ENCODE measurements at places on chromosomes 7 and 10. TPM values are rescaled to one million over a fixed set of nuclear protein-coding genes. Genes with fewer than 3 reads are reported as not detected.

RBM20 gene
- polyA plus RNA-seq, result 12.1 TPM

SPOCK2 gene
- polyA plus RNA-seq, result 4.2 TPM

KCTD7 gene
- not detected for polyA plus RNA-seq

NEBL gene
- 1.2 TPM for polyA plus RNA-seq

ACTR3C gene
- polyA plus RNA-seq, result 1.8 TPM

NPC1L1 gene
- polyA plus RNA-seq, result not detected

CDK1 gene
- polyA plus RNA-seq, result 18.8 TPM

BNIP3 gene
- 44.9 TPM for polyA plus RNA-seq

DNA sequence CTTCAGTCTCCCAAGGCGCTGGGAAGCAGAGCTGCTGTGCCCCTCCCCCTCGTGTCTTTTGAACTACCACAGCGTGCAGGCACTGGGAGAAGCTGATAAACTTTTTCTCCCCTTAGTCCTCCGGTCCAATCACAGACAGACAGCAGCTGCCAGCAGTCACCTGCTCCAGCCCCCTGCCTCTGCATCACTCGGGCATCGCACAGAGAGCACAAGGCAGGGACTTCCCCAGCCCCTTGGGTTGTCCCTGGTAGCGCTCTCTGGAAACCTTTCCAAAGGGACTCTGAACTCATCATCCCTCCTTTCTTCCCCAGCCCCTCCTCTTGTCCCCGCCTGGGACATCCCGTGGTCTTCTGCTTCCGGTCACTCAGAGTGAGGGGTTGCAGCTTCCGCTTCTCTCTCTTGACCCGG, 1.4 kb upstream of the NEUROG3 start:
- DNase-seq, result no peak

DNA sequence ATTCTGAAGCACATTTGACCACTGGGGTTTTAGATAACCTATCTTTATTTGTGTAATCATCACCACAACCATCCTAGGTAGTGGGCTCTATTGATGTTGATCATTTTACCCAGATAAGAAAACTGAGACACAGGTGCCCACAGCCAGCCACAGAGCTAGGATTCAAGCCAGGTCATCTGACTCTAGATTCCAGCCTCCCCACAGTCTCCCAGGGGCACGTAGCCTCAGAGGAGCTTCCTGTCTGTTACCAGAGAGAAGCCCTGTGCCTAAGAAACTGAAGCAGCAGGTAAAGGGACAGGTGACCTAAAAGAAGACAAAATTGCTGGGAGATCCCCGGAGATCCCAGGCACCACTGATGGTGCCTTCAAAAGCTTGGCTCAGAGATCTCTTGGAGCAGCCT, 55.8 kb downstream of the ALOX5 start:
- DNase-seq, result no peak

GRCh38 chr7:105530126-105530525, 1.9 kb upstream of the RINT1 start:
- no peak for DNase-seq

DNA sequence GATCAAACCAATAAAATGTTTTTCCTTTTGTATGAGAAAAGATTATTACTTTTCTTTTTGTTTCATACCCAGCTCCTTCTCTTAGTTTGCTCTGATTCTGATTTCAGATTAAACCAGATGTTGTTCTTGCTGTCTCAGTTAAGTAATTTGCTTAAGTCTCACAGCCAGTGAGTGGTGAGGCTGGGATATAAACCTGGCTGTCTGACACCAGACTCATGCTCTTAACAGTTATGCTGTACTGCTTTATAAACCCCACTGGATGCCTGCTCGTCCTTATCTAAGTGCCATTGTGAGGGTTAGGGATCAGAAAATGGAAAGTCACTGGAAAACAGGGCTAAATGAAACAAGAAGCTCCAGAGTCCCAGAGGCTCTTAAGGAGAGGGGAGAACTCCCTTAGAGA, 24.3 kb downstream of the GARS1 start:
- DNase-seq, result no peak

DNA sequence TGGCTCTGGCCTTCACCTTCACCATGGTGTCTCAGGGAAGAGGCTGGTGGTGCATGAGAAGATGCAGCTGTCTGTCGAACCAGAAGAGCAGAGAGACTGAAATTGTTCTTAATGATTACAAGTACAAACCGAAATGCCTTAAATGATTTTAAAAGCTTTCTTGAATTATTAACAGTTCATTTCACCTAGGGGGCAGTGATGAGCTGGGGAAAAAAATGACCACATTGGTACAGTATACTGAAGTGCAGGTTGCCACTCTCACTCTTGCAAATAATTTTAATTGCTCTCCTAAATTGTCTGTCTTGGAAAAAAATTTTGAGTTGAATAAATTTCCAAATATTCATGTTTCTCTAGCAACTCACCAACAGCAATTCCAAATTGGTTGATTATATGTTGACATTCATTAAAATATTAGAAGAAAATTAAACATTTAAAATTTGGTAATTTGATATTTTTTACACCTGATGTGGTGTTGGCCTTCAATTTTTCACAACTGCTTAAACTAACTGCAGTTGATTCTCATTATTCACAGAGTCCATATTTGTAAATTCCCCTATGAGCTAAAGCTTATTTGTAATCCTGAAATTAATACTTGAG, 692.6 kb downstream of the ZWINT start:
- no peak for DNase-seq

- DNase-seq, result peak; percentile 50
Measured at GRCh38 chr10:74049955-74050354, 52.0 kb downstream of the VCL start.

GRCh38 chr10:70772627-70773026, 12.6 kb downstream of the TBATA start:
- no peak for DNase-seq

- DNase-seq, result no peak
Measured at GRCh38 chr10:50604809-50605208, 18.9 kb downstream of the SGMS1 start.

- DNase-seq, result no peak
Measured at GRCh38 chr7:32158751-32159745, 88.8 kb upstream of the PDE1C start.

- DNase-seq, result no peak
Measured at GRCh38 chr7:151194188-151194587, 7.1 kb upstream of the ASB10 start.
